ENCODE measurements at places on chromosomes 16 and 17. TPM values are rescaled to one million over a fixed set of nuclear protein-coding genes. Genes with fewer than 3 reads are reported as not detected.

CMTM4 gene
- polyA plus RNA-seq, result not detected

ALDOC gene
- polyA plus RNA-seq, result 19.0 TPM

ZNF23 gene
- 8.2 TPM for polyA plus RNA-seq

CDRT15 gene
- 0.33 TPM for polyA plus RNA-seq

MYH1 gene
- not detected for polyA plus RNA-seq

RFNG gene
- 1.6 TPM for polyA plus RNA-seq

FBXO39 gene
- polyA plus RNA-seq, result not detected

DCAF7 gene
- 85.0 TPM for polyA plus RNA-seq

- DNase-seq, result no peak
Observed at GRCh38 chr17:73401911-73402310, 90.1 kb upstream of the CDC42EP4 start.

DNA sequence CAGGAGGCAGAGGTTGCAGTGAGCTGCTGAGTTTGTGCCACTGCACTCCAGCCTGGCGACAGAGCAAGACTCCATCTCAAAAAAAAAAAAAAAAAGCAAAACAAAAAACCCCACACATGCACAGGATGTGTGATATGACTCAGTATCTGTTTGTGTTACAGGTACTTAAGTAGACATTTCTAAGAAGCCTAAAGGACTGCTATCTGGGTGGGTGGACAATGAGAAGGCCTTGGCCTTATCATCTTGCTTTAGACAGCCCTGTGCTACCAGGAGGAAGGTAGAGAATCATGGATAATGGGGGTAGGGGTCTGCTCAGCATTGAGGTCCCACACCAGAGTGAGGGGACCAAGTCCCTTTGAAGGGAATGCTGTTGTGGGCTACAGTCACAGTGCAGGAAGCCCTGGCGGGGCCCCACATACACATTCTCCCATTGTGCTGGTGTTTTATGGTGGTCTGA is 26.7 kb downstream of the PLD6 start:
- DNase-seq, result peak; percentile 30

GRCh38 chr16:84633622-84634021 is 14.7 kb upstream of the KLHL36 start:
- no peak for DNase-seq

DNA sequence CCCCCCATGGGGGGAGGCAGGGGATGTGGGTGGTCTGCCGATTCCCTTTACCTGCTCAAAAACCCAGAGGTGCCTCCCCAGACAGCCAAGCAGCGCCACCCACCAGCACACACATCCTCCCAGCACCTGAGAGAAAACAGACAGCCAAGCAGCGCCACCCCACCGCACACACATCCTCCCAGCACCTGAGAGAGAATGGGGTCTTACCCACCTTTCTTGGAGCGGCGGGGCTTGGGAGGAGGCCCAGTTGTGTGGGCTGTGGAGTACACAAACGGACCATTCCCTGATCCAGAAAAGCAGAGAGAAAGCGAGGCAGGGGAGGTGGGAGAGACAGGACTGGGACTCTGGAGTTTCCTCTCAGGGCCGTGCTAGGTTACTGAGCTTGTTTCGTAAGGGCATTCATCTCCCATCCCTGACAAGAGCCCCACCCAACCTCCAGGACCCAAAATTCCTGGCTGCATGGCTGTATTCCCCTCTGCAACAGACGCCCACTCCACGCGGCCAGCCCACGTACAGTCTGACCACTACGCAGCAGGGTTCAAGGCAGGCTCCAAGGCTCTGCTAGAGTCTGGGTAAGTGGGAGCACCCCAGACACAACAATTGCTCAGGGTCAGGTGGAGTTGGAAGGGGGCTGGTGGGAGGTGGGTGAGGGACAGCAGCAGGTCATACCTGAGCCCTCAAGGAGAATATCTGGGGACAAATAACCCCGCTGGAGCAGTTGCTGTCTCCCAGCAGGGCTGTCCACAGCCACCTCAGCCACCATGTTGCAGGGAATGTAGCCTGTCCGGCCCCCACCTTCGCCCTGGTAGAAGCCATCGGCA is 22.3 kb downstream of the TSPOAP1 start:
- no peak for DNase-seq

DNA sequence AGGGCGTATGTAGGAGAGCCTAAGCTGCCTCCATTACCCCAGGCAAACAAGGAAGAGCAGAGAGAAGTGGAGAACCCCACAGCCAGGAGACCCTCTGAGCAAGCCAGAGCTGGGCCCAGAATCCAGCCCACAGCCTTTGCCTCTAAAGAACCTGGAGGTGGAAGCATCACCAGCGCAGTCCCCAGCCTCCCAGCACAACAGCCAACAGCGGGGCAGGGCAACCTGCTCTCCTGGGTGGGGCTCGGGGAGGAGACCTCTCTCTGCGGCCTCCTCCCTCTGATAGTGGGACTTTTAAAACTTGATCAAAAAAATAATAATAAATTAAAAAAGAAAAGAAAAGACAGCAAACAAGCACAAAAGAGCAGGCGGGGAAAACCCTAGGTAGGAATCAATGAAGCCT is 45.9 kb downstream of the AXIN2 start:
- no peak for DNase-seq

- DNase-seq, result no peak
Observed at GRCh38 chr17:12993631-12994030, 24.2 kb downstream of the ELAC2 start.

GRCh38 chr17:66713533-66714042 is 121.3 kb upstream of the CACNG5 start:
- DNase-seq, result peak; percentile 85

DNA sequence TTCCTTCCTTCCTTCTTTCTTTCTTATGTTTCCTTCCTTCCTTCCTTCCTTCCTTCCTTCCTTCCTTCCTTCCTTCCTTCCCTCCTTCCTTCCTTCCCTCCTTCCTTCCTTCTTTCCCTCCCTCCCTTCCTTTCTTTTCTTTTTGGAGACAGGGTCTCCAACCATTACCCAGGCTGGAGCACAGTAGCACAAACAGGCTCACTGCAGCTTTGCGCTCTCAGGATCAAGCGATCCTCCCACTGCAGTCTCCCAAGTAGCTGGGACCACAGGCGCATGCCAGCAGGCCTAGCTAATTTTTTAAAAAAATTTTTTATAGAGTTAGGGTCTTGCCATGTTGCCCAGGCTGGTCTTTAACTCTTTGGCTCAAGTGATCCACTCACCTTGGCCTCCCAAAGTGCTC is 31.8 kb upstream of the ZKSCAN2 start:
- DNase-seq, result no peak

GRCh38 chr17:60506312-60506711 is 19.7 kb downstream of the APPBP2 start:
- DNase-seq, result no peak

GRCh38 chr16:73615071-73615940 is 567.4 kb upstream of the ZFHX3 start:
- DNase-seq, result no peak

DNA sequence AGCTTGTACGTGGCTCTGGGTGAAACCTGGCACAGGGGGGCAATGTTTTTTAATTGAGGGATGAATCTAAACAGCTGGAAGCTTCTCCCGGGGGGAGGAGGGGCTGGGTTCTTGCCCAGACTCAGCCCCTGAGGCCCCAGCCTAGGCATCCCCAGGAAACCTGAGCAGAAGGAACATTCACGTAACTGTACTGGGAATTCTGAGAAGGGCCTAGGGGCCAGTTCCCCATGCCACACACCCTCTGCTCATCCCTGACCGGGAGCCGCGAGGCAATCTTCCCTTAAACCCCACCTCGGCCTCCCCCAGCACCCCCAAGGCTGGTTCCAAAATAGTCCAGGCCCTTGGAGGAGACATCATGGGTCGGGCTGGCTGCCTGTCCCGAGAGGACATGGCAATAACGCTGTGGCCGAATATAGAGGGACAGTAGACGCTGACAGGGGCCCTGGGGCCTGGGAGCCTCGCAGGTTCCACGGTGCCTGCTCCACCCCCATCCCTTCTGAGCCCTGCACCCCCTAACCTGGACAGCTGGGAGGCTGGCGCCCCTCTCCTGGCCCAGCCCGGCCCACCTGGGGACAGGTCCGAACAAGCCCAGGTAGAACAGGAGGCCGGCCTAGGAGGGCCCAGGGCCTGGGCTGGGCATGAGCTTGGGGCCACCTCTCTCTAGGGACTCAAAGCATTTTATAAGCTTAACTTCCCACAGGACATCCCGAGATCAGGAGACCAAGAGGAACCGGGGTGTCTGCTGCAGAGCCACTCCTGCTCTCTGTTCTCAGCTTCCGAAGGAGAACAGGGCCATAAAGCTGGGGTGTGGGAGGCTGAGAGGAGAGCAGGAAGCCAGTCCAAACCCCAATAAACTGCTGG is 83.2 kb upstream of the TOB1 start:
- no peak for DNase-seq

DNA sequence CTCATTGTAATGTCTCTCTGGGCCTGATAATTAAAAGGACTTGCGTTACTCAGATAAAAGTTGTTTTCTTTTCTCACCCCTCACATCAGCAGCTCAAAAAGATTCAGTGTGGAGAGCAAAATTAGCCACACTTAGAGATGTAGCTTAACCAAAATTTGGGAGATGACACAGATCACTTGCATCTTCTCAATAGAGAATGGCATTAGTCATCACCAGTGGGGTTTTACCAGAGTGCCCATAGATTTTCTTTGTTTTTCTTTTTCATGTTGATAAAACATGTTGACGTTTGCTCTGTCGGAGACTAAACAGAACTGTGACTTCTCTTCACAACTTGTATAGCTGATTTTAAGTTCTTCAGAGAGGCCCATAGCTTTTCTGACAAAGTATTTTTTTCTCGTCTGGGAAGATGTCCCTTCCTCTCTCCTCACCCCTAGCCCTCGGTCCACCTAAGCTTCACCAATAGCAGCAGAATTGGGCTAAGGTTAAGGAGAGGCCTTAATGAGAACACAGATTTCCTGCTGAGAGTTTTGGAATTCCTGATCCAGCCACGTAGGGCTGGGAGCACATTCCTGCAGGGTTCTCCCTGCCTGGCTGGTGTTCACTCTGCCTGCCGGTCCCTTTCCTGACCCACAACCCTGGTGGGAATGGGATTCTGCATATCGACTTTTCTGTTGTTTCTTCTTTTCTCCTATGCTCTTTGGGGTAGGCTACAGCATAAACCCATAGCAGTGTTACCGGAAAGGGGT is 92.6 kb downstream of the CACNG3 start:
- no peak for DNase-seq

DNA sequence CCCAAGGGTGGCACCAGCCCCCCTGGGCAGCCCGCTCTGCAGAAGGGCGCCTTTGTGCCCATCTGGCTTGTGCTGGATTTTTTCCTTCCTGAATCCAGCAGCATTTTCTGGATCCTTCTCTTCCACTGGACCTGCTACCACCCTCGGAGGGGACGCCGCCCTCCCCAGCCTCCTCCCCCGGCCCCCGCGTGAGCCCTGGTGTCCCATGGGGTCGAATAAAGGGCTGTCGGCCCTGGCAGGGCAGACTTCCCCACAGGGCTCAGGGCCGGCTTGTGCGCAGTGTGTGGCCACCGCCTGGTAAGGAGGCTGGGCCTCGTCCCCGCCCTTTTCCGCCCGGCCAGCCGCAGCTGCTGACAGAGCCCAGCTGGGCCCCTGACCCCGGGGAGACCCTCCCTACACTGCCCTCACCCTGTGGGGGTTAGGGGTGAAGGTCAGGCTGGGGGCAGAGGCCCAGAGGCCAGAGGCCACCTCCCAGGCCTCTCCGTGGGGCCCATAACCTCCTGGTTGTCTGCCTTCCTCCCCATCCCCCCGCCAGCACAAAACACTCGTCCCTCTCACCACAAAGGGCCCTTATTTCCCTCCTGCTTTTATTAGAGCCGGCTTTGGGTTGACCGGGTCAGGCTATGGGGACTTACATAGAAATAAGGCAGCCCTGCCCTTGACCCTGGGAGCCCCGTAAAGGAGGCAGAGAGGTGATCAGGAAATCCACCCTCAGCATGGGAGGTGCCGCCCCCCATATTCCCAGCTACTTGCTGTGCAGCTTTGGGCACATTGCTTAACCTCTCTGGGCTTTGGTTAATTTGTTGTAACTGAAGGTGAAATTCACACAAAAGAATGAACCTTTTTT is 179.3 kb upstream of the CIBAR2 start:
- DNase-seq, result no peak

- DNase-seq, result no peak
Observed at GRCh38 chr16:49355933-49356665, 17.5 kb upstream of the C16orf78 start.

DNA sequence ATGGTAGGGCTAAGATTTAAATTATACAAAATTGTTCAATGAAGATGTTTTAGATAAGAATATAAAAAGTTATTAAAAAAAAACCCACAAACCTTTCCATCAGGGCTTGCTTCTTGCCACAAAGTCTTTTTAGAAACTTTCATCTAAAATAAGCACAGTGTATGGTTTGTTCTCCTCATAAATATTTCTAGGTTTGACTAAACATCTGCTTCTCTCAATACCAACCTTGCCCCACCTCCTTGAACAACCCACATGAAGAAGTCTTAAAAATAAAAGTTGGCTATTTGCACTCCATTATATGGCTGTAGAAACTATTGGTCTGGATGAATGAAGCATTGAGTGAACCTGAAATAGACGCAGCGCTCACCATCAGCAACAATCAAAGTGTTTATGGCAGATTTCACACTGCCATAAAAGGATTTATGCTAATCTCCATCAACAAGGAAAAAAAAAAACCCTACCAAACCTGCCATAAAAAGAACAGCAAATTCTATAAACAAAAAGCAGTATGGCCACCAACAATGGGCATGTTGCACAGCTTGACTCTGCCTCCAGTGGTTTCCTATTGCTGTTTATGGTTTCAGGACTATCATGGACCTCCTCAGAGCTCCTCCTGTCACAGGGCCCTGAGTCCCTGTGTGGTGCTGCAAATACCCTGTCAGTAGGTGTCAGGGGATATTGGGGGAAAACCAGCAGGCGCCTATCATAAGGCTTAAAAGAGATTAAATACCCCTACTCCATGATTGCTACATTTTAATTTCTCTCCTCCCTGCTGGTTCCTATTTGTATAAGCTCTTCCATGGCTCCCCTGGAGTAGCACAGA is 37.6 kb downstream of the SNX11 start:
- no peak for DNase-seq

- DNase-seq, result no peak
Observed at GRCh38 chr17:76546556-76547182, 6.8 kb downstream of the PRCD start.

DNA sequence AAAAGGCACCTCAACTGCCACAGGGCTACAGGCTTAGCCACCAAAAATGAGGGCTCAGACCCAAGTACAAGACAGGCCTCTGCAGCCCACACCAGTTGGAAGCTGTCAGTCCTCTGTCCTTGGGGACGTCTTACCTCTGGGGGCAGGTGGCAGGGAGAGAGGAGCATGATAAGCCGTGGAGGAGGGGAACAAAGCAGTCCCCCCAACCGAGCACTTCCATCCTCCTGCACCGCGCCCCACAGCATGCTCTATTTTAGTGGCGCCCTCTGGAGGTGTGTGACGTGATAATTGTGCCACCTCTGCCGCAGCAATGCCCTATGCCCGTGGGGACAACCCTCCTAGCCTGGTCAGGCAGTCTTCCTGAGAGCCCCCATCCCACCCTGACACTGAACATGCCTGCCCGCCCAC is 13.6 kb downstream of the G6PC3 start:
- no peak for DNase-seq

Measured in GM12878 (cell line).